GM23338 (cell line): ENCODE measurements at places on chromosomes 13 and 19. TPM values are rescaled to one million over a fixed set of nuclear protein-coding genes. Genes with fewer than 3 reads are reported as not detected.
A peak's percentile ranks its signal among the peaks of the same experiment; 100 is the strongest.

Gene TPTE2
- not detected in 2 replicates for total RNA-seq

DNA sequence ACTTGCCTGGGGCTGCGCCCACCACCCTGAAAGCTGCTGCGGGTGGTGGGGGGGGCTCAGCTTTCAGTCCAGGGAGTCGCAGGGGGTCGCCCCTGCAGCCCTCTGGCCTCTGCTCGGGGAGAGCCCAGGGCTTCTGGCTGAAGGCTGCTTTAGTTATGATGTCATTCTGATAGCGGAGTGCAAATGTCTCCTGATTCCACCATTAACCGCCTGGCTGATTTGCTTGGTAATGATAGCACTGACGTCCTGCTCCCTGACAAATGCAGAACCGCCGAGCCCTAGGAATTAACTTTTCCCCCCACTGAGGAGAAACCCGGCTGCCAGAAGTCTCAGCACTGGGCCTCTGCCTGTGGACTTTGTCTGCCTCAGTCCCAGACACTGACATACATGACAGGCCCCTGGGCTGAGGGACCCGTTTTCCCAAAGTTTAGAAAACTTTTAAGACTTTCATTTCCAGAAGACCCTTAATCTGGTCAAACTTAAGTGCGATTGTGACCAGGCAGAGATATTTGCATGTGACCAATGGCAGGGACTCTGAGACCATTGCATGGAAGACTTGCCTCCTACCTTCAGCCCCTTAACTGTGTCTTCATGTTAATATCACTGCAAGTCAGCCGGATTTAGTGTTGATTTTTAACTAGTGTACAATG, 142.5 kb upstream of the ZNF536 start:
- H3K27ac ChIP-seq = no peak overlapping the region
- peak overlapping the region; percentile 73 for H3K4me3 ChIP-seq
- DNase-seq = peak; percentile 36
- H3K36me3 ChIP-seq = no peaks in the 10 kb centered on the region
- H3K27me3 ChIP-seq = peaks cover 76% of the 10 kb centered on the region
- peaks cover 30% of the 10 kb centered on the region for H3K4me1 ChIP-seq

DNA sequence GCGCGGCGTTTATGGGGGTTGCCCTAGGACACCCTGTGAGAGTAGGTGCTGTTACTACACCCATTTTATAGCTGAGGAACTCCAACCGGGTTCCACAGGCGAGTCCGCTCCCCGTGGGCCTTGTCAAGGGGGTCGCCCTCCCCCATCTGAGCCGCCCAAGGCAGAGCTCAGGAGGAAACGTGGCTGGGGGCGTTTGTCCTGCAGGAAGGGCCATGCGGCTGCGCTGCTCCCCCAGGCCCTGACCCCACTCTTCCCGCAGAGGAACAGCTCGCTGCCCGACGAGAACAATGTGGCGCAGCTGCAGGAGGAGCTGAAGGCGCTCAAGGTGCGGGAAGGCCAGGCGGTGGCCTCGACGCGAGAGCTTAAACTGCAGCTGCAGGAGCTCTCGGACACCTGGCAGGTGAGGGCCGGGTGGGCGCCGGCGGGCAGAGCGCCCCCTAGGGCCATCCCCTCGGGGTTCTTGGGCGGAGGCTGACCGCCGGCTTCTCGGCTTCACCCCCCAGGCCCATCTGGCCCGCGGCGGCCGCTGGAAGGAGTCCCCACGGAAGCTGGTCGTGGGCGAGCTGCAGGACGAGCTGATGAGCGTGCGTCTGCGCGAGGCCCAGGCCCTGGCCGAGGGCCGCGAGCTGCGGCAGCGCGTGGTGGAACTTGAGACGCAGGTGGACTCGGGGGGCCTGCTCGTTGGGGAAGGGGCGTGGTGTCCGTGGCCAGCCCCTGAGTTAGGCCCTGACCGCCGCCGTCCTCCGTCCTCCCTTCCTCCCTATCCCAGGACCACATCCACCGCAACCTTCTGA, 12.4 kb downstream of the PRR36 start:
- peak; percentile 80 for DNase-seq
- peak overlapping the region; percentile 65 for H3K4me3 ChIP-seq
- H3K4me1 ChIP-seq = peaks cover 34% of the 10 kb centered on the region
- H3K27me3 ChIP-seq = peaks cover 52% of the 10 kb centered on the region
- H3K36me3 ChIP-seq = no peaks in the 10 kb centered on the region

DNA sequence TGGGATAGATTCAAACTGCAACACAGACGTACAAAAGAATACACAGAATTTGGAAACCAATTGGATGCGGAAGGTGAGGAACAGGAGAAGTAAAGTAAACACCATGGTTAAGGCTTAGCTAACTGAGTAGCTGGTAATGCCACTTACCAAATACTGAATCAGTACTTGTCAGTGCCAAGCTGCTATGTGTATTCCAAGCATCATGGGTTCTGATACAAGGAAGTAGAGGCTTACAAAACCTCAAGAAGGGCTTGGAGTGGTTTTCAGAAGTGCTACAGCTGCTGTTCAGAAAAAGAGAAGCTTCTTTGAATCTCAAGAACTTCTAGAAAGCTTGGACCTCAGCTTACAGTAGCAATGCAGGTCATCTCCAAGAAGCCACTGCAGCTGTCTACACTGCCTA, 35.9 kb upstream of the DCT start:
- no peak overlapping the region for H3K27ac ChIP-seq
- H3K27me3 ChIP-seq = no peaks in the 10 kb centered on the region
- H3K36me3 ChIP-seq = no peaks in the 10 kb centered on the region
- DNase-seq = no peak
- no peak overlapping the region for H3K4me3 ChIP-seq

DNA sequence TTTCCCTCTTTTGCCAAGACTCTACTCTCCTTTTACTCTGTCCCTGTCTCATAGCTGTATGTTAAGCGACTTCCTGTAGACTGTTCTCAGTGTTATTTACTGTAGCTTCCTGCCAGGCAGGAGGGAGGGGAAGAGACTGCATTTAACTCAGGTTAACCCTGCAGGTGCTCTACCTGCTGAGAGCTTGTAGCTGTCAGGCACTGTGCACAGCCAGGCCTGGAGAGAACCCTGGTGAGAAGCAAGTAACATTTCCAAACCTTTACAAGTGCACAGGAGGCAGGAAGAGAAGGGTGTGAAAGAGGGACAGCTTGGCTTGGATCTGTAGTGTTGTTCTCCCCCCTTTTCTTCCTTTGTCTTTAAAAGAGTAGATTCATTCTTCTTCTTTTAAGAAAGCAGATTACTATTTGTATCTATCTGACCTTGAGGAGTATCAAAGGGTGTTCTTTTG, 167.1 kb downstream of the LMO7 start:
- H3K4me1 ChIP-seq = peaks cover 53% of the 10 kb centered on the region
- H3K27ac ChIP-seq = peak overlapping the region; percentile 86
- peak overlapping the region; percentile 17; the same call in 1 of the 2 replicates for H3K4me3 ChIP-seq
- H3K27me3 ChIP-seq = no peaks in the 10 kb centered on the region

DNA sequence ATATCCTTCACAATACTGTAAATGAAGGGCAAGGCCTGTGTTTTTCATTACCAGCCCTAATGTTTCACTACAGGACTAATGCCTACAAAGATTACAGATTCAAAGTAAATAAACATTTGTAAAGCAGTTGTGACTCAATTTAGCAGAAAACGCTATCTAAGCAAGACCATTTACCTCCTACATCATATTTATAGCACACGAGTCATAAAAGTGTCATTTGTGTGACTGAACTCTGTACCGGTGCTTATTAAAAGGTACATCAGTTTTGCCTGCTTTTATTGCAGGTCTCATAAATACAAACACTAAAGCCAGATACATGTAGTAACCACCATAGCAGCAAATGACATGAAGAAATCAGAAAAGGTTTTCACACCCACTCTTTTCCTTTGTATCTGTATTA, 61.5 kb upstream of the SLC15A1 start:
- no peaks in the 10 kb centered on the region for H3K27me3 ChIP-seq
- no peak overlapping the region for H3K27ac ChIP-seq
- H3K36me3 ChIP-seq = no peaks in the 10 kb centered on the region
- no peak for DNase-seq

- H3K27ac ChIP-seq = no peak overlapping the region
- no peaks in the 10 kb centered on the region for H3K36me3 ChIP-seq
- DNase-seq = peak; percentile 79
- peak overlapping the region; percentile 49 for H3K4me3 ChIP-seq
- no peaks in the 10 kb centered on the region for H3K4me1 ChIP-seq
These were observed 3.6 kb downstream of the LGALS7 start for GRCh38 chr19:38769635-38770211.

- peaks cover 6% of the 10 kb centered on the region; the same call in 1 of the 2 replicates for H3K36me3 ChIP-seq
- DNase-seq = no peak
- no peak overlapping the region for H3K27ac ChIP-seq
- no peaks in the 10 kb centered on the region for H3K4me1 ChIP-seq
- H3K4me3 ChIP-seq = no peak overlapping the region
These were observed 12.8 kb downstream of the ZNF439 start for GRCh38 chr19:11861301-11861700.
